Nephron progenitor cell (in vitro differentiated cells): ENCODE measurements at places on chromosomes 6 and 20.

DNA sequence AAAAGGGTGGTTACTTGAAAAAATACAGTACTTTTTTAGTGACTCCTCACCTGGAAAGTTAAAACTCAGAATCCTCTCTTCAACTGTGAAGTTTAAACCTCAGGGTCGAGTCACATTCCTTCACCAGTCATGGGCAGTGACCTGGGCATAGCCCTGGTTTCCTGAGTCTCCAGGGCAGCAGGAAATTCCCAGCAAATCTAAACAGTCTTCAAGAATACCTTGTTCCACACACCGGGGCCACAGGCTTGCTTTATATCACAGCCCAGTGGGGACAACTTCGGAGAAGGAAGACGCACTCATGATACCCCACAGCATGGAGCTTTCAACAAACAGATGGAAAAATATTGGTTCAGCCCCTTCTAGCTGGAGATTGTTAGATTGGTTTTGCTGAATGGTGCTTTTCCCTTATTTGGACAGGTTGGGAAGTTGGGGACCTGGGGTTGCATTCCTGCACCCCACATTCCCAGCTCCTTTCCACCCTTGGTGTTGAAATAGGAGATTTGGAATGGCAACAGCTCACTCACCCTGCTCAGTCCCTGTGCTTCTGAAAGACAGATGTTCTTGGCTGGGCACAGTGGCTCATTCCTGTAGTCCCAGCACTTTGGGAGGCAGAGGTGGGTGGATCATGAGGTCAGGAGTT is 113.0 kb upstream of the TMEM170B start:
- peak; percentile 7 for DNase-seq

- no peak for DNase-seq
Measured at GRCh38 chr6:31690231-31691077, 9.6 kb upstream of the LY6G5C start.

DNA sequence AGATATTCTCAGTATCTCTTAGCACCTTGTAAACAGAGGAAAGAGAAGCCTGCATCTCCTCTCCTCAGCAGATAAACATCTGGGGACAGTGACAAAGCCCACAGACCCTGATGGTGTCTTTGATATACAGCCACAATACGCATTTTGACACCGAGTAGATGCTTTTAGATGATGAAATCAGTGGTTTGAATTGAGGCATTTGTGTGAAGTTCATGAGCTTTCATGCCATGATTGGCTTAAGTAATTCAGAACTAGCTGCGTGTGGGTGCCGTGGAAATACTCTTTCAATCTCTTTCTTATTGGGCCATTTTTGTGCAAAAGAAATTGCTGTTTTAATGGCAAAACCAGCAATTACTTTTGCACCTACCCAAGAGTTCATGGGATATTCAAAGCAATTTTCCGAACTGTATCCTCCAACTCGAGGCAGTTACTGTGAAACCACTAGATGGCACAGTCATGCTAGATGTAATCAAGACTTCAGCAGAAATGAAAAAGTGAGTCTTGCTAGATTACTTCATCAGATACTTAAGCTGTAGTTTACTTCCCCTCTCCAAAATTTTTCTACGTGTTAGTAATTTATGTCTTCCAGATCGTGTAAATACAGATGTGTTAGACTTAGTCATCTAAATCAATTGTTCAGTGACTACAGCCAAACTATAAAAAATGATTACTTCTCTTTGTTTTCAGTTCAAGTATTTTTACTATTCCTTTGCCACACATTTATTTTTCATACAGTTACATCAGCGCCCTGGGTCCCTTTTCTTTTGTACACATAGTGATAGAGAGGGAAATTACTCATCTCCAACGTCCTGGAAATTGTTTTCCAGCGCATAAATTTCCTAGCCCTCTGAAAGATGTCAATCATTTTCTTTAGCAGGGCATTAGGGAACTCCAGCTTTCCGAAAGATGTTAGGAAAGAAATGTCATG is 49.4 kb downstream of the IYD start:
- DNase-seq, result peak; percentile 17

- no peak for DNase-seq
Measured at GRCh38 chr6:2097464-2097863, 147.9 kb downstream of the GMDS start.

DNA sequence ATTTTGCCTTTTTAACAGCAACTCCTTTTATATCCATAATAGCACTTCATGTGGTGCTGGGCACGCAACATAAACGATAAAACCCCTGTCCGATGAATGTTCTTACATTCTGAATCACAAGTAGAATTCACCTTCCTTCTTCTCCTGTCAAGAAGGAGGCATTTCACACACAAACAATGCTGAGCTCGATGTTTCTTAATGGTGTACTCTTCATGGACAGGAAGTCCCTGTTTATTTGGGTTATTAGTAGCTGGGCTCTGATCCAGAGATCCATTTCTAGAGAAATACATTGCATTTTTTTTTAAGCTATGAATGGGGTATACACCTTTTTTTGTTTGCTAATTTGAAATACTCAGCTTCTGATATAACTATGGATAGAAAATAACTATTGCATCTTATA is 82.4 kb downstream of the PPP1R3G start:
- no peak for DNase-seq

DNA sequence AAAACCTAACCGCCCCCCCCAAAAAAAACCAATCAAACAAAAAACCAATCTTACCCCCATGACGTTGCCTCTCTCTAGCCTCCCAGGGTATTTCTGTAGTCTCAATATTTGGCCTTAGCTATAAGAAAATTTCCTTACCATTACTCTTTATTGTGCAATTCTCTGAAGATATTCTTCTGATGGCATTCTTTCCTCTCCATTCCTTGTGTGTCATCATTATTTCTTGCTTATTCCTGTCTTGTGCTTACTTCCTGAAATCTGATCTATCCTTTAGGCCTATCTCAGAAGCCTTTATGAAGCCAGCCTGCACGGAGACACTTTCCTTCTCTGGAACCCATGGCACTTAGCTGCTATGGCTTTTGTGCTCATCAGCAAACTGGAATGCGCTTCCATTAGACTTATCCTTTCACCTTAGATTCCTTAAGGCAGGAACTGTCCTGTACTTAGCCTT is 65.9 kb upstream of the DDR1 start:
- DNase-seq, result no peak
